Stimulated activated CD8-positive, alpha-beta memory T cell treated with anti-CD3 and anti-CD28 coated beads, Interleukin-4, amount 100 ng/mL, for 24 hours (primary cell): ENCODE measurements at places on chromosomes 6 and 20.

- no peak for DNase-seq
Measured at GRCh38 chr20:3874194-3874844, 14.9 kb upstream of the PANK2 start.

DNA sequence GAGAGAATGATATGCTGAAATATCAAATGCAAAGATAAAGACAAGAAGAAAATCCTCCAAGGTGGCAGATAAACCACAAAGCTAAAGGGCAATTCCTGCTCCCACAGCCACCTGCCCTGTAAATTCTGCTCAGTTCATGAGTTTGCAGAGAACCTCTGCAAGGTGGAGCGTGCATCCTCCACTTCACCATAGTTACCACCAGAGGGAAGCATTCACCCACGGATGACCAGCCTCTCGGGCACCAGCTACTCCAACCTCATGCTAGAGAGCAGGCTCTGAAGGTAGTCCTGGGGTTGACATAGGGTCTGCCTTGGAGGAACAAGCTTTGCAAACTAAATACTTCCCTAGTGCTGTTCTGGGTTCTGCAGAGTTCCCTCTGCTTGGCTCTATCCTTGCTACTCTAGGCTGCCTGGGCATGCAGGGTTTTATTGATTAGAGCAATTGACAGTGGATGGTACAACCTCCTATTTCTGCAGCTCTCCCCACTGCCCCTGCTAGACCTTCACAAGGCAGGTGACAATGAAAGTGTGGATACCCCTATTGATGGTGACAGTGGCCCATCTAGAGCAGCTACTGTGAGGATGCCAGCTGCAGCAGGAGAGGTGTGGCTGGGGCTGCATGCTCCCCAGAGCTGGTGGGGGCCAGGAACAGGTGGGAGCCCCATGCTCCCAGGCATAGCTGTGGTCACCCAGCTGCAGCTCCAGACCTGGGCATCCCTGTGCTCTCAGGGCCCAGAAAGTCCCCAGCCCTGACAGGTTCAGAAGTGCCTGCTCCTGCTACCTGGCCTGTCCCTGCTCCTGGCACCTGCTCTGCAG, 51.1 kb downstream of the GGTLC1 start:
- peak; percentile 35 for DNase-seq

- no peak for DNase-seq
Measured at GRCh38 chr6:118134736-118135135, 227.7 kb downstream of the SLC35F1 start.

- DNase-seq, result no peak
Measured at GRCh38 chr20:25285856-25286798, 38.2 kb downstream of the PYGB start.

- DNase-seq, result no peak
Measured at GRCh38 chr20:16505894-16506293, 67.4 kb downstream of the KIF16B start.

DNA sequence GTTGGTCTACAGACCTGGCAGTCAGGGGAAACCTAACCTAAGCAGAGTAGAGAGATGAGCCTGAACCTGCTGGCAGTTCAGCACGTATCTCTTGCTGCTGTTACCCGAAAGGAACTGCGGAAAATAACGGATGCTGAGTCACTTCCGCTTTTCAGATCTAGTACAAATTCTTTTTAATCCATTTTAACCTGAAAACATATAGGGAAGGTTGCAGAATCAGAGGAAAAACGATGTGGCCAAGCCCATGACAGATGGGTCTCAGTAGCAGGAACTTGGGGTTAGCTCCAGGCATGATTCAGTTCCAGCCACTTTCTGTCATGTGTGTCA, 351.9 kb upstream of the PRND start:
- DNase-seq, result no peak
